ENCODE measurements at places on chromosomes 6 and 20.

GRCh38 chr20:62787321-62787720, 9.0 kb upstream of the MRGBP start:
- no peak for DNase-seq

- DNase-seq: peak; percentile 61
These were observed 132.2 kb downstream of the GPX5 start for GRCh38 chr6:28657769-28658465.

- DNase-seq: no peak
These were observed 110.5 kb downstream of the ARHGAP18 start for GRCh38 chr6:129599467-129599866.

DNA sequence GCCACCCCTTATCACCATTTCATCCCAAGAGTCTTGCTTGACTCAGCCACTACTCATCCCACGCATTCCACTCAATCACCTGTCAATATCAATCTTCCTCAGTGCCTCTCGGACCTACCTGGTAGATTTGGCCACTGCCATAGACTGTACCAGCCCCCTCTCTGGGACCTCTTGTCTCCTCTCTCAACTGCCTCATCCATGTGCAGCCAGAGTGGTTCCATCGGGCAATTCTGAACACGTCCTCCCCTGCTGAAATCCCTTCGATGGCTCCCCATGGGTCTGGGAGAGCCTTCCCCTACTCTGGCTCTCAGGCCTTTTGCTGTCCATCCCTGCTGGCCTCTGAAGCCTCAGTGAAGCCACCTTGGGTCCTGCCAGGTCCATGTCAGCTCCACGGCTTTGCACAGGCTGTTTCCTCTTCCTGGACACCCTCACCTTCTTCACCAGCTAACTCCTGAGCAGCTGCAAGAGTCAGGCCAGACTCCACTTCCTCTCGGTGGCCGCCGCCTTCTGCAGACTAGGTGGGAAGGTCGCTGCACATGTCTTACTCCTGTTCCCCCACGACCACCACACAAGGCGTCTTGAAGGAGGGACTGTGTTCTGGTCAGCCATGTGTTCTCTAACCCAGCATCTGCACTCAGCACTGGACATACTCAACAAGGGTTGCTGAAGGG, 120.4 kb downstream of the TOX2 start:
- no peak for DNase-seq

DNA sequence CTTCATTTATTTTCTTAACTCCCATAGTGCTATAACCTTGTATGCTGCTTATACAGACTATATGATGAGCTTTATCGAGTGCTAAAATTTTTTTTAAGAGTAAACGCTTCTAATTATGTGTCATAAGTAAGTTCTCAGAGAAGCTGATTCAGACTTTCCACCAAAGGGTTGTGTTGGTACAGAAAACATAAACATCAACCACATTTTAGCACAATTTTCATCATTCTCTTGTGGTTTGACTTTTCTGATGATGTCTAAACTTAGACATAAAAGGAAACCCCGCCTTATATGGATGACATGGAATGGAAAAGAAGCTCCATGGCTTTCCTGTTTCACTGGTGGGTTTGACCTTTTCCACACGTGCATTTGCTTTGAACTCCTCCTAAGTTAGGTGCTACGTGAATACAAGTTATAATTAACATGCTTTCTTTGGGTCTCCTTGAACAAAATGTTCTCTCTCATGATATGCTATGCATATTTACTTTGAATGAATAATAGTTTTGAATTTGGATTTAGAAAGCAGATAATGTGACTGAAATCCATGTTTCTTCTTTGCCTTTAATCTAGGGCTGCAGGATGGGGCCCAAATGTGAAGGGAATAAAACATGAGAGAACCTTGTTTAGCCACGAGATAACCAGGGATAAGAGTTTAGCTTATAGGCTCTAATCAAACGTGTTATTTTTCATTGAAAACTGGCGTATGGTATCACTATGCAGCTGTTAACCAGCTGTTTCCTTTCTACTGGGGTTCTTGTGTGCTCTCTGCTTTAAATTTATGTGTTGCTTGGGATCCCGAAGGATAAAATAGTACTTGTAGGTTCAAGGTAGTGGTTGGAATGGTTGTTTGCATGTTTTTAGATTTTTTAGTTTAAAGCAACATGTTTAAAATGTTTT, 127.1 kb upstream of the AHI1 start:
- DNase-seq: no peak

DNA sequence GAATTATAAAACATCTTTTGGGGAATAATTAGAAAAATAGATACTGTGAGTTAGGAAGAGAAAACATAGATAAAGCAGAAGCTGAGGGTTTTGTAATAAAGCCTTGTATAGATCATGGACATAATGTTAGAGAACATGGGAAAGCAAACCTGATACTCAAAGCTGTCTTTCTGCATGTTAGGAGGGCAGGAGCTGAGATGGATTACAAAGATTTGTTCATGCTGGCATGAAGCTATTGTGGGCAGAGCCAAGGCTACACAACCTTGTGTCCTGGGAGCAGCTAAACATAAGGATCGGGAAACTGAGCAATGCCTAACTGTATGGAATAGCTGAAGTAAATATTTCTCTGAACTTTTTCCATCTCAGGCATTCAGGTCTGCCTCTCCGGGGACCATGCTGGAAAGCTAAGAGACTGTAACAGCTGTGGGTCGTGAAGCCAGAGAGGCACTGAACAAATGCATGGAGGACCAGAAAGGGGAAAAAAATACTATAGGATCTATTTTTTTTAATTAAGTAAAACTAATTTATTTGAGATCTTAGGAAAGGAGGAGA, 28.2 kb upstream of the CNKSR3 start:
- no peak for DNase-seq

- peak; percentile 54 for DNase-seq
These were observed 993 bp downstream of the STX16 start for GRCh38 chr20:58651946-58652605.

DNA sequence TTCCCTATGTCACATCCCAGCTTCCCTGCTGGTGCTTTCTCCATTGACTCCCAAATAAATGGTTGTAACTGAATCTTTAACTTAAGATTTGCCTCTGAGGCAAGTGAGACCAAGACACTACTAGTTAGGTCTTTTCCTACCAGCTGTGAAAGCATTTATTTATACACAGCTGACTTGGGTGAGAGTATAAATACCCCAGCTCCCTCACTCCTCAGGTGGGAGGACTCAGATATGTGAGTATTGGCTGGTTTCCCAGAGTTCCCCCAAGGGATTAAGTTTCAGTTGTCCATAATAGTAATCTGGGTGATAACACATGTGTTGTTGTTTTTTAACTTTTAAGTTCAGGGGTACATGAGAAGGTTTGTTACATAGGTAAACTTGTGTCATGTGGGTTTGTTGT, 49.8 kb downstream of the CFAP61 start:
- no peak for DNase-seq

- DNase-seq: no peak
These were observed 27.9 kb upstream of the SLC2A12 start for GRCh38 chr6:134080171-134080795.

DNA sequence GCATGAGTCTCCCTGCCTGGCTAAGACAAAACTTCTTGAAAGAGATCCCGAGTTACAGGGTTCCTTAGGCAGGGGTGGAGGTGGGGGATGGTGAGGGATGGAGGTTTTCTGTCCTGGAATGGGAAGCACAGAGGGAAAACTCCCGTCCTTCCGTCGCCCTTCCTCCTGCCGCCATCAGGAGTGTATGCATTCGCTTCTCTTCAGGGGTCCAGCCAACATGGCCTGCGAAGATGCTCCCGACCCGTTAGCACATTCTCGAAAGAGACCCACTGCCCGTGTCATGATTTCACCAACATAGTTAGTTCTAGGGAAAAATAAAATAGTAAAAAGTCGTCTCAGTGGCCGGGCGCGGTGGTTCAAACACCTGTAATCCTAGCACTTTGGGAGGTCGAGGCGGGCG, 37.1 kb downstream of the KIF25 start:
- no peak for DNase-seq

- no peak for DNase-seq
These were observed 166.9 kb upstream of the EPHA7 start for GRCh38 chr6:93586306-93586705.

- no peak for DNase-seq
These were observed 157.5 kb downstream of the RFPL4B start for GRCh38 chr6:112504621-112505020.

DNA sequence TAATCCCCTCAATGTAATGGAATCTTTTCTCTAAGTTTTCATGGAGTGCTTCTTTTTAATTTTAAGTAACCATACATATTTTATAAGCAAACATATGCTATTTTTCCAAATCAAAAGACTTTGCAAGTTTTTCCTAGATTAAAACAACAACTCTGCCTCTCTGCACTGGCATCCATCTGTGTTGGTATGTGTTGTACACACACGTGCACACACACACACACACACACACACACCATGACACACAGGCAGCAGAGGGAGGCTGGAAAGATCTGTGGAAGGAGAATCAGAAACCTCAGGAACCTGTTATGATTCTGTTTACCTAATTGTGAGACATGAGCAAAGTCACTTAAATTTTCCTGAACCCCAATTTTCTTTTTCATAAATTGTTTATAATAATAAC, 295.0 kb upstream of the PRDM1 start:
- no peak for DNase-seq

- DNase-seq: no peak
These were observed 36.8 kb downstream of the NCR2 start for GRCh38 chr6:41371992-41372831.

DNA sequence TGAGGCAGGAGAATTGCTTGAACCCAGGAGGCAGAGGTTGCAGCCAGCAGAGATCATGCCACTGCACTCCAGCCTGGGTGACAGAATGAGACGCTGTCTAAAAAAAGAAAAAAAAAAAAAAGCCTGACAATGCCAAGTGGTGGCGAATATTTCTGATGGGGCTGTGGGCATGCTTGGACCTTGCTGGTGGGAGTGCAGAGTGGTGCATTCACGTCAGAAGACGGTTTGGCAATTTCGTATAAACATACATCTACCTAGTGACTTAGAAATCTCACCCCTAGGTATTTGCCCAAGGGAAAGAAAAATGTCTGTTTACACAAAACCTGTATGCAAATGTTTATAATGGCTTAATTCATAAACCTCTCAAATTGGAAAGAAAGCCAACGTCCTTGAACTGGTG, 33.6 kb downstream of the CTCFL start:
- DNase-seq: no peak

GRCh38 chr6:117338567-117338966, 73.2 kb downstream of the VGLL2 start:
- DNase-seq: no peak

DNA sequence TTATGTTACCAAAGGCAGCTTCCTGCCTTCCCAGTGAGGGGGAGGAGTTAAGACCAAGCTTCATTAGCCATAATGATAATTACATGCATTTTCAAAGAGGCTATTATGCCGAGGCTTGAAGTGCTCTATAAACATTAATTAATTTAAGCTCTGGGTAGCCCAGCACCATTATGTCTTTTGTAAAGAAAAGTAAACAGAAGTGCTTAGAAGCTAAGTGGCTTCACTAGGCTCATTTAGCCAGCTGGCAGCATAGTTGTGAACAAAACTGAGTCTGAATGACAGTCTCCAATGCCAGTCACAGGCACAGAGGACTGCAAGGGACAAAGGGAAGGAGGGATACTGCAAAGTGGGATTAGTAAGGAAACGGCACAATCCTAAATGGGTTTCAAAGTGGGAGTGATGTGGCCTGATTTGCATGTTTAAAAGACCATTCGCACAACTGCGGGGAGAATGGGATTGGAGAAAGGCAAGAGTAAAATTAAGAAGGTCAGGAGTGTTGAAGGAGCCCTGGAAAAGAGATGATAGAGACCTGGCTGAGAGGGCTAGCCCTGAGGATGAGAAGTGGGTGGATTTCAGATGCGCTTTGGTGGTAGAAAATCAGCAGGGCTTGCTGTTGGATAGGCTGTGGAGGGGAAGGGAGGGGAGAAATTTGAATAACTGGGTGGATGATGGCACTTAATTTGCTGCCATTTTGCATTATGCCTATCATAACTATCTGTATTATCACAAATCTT, 20.1 kb upstream of the ISM1 start:
- DNase-seq: no peak

- DNase-seq: no peak
These were observed 121.9 kb downstream of the MTHFD1L start for GRCh38 chr6:150987371-150987828.

DNA sequence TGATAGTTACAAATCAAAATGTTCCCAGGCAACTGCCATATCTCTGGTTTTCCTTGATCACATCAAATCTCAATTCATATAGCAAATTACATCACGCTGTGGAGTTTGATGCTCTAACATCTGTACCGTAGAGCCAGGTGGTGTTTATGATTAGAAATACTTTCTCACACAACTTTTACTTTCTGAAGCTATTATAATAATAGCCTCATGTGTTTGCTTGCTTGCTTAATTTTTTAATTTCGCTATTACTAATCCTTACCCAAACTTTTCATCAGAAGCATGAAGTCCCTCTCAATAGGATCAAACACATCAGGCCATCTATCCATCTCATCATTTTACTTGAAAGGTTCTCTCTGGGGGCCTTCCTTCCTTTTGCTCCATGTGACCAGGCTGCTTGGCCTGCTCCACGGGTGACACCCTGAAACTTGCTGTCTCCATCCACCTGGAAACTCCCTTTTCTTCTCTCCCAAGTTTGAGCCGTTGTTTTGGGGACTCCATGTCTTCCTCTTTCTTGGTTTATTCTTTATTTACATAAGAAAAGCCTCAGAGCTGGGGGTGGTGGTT, 75.4 kb downstream of the ADAT2 start:
- DNase-seq: no peak

GRCh38 chr20:4369798-4370124, 351.9 kb upstream of the PRND start:
- DNase-seq: no peak

DNA sequence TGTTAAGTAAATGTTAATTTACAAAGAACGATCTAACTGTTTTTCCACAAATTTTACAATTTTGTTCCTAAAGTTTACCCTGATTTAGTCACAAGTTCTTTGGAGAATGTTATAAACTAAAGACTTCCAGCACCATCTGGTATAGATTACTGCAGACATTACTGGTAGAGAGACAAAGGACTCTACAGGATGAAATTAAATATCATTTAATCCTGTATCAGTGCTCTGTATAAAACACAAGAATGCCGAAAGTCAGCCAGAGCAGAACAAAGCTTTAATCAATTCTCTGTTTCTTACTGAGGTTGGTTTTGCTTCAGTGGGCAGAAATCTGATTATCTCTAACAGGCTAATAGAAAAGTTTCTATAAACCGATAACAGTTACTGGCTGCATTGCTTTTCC, 763.6 kb downstream of the TENT5A start:
- no peak for DNase-seq

- no peak for DNase-seq
These were observed 15.4 kb upstream of the PAQR8 start for GRCh38 chr6:52346503-52346902.
